ENCODE measurements at places on chromosomes 16 and 17.
A peak's percentile ranks its signal among the peaks of the same experiment; 100 is the strongest.

GRCh38 chr16:31134625-31135534 is 647 bp downstream of the PRSS8 start:
- peak; percentile 83 for DNase-seq

DNA sequence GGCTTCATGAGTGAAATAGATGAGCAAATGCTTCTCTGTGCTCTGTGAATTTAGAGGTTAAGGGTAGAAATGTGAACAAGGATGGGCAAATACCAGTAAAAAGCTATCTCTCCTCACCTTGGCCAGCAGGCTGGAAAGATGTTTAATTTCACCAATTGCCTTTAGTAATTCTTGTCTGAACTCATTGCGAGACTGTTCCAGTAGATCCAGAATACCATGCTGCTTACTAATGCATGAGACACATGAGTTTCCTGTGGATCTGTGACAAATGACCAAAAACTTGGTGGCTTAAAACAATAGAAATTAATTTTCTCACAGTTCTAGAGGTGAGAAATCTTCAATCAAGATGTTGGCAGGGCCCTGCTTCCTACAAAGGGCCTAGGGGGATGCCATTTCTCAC is 9.3 kb upstream of the ZNF624 start:
- DNase-seq: no peak

DNA sequence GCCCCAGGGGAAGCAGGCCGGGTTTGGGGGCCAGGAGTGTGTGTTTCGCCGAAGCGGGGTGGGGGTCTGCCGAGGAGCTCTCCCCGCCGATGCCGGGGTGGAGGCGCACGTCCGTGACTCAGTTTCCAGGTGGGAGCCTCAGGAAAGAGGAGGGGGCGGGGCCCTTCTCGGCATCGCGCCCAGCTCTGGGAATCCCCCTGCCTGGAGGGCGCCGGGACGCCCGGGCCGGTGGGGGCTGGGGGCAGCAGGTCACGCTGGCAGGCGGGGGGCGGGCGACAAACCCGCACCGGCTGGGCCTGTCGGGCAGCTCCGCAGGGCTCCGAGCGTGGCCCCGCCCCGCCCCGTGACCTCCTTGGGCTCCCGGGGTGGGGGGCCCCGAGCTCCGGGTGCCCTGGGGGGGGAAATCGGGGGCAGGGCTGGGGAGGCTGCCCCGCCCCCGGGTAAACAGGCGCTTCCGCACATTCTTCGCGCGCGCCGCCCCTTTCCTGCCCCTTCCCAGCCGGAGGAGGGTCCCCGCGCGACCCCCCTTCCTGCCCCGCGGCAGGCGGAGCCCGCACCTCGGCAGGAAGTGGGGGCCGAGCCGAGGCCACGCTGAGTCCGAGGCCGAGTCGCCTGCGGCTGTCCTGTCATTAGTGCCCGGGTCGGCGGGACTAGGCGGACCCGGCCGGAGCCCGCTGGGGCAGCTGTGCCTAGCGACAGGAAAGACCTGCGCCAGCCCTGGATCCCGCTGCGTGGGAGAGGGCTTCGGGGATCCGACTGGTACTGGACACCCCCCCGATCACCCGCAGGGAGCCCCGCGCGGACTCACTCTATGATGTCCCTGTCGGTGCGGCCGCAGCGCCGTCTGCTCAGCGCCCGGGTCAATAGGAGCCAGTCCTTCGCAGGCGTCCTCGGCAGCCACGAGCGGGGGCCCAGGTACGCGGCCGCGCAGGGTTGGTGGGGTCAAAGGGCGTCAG is 9.3 kb downstream of the RIPOR1 start:
- peak; percentile 88 for DNase-seq

DNA sequence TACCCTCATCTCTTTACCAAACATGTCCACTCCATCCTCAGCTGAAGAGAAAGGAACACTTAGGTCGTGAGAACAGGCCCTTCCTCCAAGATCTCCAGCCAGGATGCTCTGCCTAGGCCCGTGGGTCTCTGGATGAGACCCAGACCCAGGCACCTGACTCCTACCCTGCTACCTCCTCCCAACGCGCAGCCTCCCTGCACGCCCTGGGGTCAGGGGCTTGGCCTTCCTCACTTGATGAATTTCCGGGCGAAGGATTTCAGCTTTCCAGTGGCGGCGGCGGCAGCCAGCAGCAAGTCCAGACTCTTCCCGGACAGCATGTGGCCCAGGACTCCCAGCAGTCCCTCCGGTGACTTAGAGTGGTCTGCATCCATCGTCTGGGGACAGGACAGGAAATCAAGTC is 13.4 kb downstream of the CSF3 start:
- no peak for DNase-seq

DNA sequence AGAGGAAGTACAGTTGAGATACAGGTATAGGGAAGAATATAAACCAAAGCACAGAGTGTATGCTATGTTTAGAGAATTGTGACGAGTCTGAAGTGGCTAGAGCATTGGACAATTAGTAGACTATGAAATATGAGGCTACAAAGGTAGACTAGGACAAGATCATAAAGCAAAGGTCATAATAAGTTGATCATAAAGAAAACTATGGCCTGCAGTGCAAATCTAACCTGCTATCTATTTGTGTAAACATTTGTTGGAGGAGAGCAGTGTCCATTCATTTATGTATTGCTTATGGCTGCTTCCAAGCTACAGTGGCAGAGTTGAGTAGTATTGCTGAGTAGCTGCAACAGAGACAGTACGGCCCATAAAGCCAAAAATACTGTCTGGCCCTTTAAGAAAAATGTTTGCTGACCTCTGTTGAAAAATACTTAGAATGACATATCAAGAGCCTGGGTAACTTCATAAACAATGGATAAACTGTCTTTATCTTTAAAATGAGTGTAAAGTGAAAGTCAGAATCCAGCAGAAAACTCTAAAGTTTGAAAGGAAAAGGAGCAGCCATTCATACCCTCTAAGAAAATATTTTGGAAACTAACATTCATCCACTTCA is 14.5 kb upstream of the OR1E2 start:
- no peak for DNase-seq

- DNase-seq: no peak
Measured at GRCh38 chr16:70605283-70605657, 41.1 kb upstream of the IL34 start.

- DNase-seq: peak; percentile 45
Measured at GRCh38 chr17:66713533-66714042, 121.3 kb upstream of the CACNG5 start.

- peak; percentile 64 for DNase-seq
Measured at GRCh38 chr17:8189041-8189710, 804 bp downstream of the BORCS6 start.

DNA sequence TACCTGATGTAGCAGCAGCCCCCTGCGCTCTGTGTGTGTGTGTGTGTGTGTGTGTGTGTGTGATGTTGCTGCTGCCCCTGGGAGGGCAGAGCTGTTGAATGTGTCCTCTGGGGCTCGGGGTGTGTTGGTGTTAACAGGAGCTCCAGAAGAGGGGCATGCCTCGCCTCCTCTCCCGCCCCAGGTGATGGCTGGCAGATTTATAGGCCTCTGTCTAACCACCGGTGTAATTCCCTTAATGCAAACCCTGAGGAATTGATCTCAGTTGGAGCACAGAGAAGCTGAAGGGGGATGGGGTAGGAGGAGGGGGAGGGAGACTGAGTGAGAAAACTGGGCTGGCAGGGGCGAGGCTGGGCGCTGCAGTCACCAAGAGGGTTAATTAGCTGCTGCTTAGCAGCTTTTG is 10.0 kb downstream of the CACNA1G start:
- no peak for DNase-seq

DNA sequence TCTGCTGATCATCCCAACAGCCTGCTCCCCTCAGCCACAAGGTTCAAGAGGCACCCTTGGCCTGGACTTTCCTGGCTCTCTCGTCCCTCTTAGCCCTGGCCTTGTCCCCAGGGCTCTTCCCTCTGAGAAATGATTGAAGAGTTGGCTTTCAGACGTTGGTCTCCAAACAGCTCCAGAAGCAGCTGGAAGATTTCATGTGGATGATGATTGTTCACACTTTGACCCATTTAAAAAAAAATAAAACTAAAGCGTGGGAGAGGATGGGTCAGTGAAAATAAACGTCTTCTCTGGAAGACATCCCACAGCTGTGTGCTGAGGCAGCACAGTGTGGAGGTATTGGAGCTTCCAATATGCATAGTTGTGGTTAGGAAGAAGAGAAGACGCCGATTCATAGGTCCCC is 54.7 kb upstream of the CDH11 start:
- DNase-seq: no peak

GRCh38 chr16:86354641-86355513 is 155.4 kb upstream of the FOXF1 start:
- DNase-seq: peak; percentile 33

DNA sequence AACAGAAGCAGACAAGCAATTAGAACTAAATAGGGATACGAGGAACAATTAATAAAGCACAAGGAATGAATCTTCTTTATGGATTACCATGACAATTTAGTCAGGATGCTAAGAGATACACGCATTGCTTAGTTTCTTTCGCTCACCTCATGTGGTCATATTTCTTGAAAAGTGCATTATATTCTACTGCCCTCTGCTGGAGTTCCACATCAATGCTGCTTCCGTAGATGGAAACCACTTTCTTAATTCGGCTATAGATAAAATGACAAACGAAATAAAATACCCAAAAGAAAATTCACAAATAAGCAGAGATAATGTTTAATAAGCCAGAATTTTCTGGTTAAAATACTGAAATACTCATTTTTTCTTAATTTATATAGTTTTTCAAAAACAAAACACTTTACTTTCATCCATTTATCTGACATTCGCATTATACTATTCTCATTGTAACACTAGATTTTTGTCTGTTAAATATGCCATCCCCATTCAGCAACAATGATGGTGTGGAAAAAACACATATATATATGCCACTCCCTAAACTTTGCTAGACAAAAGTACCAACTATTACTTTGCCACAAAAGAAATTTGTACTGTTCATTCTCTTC is 22.0 kb upstream of the PHLPP2 start:
- DNase-seq: peak; percentile 72

GRCh38 chr17:31398381-31399311 is 7.2 kb downstream of the RAB11FIP4 start:
- DNase-seq: no peak

- DNase-seq: no peak
Measured at GRCh38 chr16:23132775-23133463, 16.3 kb downstream of the USP31 start.

- no peak for DNase-seq
Measured at GRCh38 chr17:30832438-30833124, 815 bp downstream of the ATAD5 start.

DNA sequence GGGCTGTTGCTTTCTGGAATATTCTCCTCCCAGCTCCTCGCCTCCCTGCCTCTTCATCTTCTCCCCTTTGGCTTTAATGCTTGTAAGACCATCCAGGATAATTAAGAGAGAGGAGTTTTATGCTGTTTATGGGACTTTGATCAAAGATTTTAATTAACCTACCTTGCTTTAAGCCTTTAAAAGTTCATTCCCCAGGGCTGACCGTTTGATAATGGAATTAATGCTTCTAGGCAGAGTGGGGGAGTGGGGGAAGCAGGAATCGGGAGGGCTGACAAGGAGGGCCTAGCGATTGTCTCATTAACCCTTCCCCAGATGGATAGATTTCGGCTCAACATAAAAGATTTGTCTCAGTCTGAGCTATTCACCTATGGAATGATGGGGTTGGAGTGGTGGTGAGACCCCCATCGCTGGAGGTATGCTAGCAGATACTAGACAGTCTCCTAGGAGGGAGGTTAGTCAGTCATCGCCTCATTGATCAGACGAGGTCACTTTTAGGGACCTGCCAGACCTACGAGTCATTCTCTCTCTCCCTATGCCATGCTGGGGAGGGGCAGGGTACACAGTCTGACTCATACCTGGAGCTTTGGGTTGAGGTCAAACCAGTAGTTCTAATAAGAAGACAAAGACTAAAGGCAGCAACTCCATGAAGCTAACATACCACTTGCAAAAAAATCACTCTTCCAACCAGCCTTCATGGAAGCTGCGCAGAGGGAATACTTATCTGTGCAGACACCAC is 236.6 kb upstream of the NLRP1 start:
- no peak for DNase-seq

DNA sequence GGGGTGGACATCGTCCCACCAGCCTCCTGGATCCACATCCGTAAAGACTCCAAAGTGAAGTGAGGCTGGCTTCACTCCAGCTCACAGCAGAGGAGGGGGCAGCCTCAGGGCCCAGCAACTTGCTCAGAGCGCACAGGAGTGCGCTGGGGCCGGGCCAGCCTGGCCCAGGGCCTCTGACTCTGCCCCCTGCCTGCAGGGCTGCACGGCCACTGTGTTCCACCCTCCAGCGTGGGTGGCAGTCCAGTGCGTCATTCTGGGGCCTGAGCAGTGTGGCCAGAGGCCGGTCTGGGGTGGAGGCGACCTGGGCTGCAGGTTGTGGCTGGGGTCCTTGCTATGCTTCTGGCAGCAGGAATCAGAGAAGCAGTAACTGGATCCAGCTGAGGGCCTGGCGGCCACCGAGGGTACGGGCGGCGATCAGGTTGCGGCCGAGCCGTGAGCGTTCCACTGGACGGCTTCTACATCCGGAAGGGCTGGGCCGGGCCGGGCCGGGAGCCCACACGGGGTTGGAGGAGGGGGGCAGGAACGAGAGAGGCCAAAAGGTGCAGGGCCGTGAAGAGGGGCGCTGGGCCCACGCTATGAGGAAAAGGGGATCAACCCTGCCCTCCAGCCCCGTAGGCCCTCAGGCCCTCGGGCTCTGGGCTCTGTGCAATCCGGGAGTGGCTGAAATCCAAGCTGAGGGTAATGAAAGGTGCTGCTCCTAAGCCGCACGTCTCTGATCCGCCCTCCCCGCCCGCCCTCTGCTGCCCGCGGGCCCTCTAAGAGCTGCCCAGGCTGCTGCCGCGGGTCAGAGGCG is at the start of gene FSCN2:
Gene FSCN2, plus strand, starts transcription at position 787 of the 793 bp plus-strand sequence. CDS start 155 bp downstream, outside the sequence.
- no peak for DNase-seq

- no peak for DNase-seq
Measured at GRCh38 chr17:49610883-49611584, 35.4 kb downstream of the NXPH3 start.

- peak; percentile 77 for DNase-seq
Measured at GRCh38 chr17:44708401-44709263, at the start of gene DBF4B. Gene DBF4B, plus strand, starts transcription at chr17:44708665. Its CDS starts 156 bp downstream, at chr17:44708821.

DNA sequence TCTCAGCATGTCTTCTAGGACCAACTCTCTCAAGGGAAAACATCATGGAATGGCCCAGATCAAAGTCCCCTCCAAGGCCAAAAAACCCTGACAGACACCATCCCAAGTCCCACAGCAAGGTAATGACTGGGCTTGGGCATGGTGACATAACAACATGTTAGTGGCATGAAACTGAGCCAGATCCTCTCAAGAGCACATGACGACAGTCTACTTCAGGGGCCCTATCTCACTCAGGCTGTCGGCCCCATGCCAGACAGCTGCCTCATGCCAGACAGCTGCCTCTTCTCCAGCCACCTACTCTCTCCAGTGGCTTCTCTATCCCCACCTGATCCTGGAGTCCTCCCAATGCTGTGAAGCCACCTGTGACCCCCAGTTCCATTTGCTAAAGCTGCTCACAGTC is 18.4 kb downstream of the HSD11B2 start:
- DNase-seq: no peak

Measured in stomach (tissue), 19 donors.